ENCODE measurements at places on chromosomes 1 and 21.

DNA sequence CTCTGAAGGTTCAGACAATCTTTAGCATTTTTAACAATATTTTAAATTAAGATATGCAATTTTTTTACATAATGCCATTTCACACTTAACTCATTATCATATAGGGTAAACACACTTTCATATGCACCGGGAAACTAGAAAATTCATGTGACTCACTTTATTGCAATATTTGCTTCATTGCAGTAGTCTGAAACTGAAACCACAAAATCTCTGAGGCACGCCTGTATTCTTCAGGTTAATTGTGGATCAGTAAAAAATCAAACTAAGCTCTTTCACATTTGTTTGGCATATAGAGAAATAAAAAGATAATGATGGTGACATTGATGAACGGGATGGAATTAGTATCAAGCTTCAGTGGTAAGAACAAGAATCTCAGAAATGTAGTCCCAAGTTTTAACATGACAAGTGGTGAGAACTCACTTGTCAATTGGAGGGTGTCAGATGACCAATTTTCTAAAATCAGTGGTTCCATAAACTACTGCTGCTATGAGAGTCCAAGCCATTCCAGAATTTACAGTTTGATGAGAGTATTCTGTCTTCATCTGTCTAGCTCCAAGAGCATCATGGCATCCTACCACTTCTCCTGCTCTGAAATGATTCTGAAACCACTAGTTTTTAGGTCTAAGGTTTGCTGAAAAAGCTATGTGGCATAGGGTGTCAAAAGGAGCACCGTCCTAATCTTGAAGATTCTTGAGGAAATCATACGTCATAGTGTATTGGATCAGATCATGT lies 281.0 kb downstream of the PTPRC start:
- peak; percentile 78 for DNase-seq

- DNase-seq, result no peak
These were observed 2.1 kb upstream of the PM20D1 start for GRCh38 chr1:205851993-205852392.

GRCh38 chr1:237894131-237894530 lies 3.4 kb upstream of the ZP4 start:
- no peak for DNase-seq

- DNase-seq, result peak; percentile 85
These were observed 74.6 kb downstream of the DMRTA2 start for GRCh38 chr1:50348449-50349241.

DNA sequence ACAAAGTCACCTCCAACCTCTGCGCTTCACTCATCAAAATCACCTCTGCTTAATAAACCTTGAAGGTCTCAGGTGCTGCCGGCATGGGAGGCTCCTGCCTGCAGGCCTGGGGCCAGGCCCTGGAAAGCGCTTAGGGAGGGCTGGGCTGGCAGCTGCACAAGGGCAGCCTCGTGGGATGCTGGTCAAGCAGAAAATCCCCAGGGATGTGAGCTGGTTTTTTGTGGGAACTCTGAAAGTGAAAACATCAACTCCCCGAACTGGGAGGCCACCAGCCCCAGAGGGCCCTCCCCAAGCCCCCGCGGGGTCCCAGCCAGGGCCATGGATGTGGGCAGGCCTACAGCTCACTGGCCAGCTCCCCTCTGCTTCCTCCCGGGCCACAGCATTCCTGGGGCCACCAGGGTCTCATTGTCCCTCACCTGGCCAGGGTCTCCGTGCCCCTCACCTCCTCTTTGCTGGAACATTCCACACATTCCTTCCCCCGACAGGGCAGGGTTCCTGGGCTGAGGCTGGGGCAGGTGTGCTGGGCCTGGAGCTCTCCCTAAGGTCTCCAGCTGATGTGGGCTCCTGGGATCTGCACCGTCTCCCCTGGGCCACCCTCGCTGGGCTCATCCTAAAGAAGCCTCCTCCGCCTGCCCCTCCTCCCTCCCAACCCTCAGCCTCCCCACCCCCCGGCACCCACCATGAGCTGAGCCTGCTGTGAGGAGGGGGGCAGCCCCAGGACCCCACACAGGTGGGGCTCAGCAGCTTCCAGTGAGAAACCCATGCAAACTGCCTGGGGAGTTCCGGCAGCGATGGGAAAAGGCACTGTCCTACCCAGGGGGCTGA lies 36.0 kb upstream of the POFUT2 start:
- no peak for DNase-seq

DNA sequence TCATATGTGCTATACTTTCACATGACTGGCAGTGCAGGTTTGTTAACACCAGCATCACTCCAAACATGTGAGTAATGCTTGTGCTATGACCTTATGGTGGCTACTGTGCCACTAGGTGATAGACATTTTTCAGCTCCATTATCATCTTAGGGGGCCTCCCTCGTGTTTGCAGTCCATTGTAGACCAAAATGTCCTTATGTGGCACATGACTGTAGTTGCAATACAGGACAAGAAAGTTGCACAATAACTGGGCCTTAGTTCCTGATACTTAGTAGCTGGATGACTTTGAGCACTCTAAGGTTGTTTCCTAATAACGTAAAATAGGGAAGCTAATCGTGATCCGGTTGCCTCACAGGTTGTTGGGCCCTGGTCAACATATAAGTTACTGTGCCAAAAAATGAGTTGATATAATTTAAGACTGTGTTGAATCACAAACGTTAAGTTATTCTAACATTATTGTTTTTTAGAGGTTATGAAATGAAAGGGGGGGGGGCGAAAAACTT lies 511 bp upstream of the SNX27 start:
- peak; percentile 58 for DNase-seq

DNA sequence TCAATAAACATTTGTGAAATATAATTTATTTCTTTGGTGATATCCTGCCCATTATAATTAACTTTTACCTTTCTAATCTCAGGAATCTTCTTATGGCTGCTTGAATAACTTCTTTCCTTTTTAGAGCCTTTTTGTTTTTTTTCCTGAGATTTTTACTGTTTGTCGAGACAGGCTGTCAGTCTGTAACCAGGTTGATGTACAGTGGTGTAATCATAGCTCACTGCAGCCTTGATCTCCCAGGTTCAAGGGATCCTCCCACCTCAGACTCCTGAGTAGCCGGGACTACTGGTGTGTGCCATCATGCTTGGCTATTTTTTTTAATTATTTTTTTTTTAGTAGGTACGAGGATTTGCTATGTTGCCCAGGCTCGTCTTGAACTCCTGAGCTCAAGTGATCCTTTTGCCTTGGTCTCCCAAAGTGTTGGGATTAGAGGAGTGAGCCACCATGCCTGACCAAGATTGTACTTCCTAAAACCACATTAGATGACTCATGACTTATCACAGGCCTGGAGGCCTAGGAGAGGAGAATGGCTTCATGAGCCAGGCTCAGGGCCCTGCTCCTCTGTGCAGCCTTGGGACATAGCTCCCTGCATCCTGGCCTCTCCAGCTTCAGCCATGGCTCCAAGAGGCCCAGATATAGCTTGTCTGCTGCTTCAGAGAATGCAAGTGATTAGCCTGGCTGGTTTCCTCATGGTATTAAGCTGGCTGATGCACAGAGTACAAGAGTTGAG lies 48.6 kb downstream of the CTH start:
- DNase-seq, result no peak

- DNase-seq, result no peak
These were observed 65.3 kb downstream of the CD46 start for GRCh38 chr1:207817166-207817565.

DNA sequence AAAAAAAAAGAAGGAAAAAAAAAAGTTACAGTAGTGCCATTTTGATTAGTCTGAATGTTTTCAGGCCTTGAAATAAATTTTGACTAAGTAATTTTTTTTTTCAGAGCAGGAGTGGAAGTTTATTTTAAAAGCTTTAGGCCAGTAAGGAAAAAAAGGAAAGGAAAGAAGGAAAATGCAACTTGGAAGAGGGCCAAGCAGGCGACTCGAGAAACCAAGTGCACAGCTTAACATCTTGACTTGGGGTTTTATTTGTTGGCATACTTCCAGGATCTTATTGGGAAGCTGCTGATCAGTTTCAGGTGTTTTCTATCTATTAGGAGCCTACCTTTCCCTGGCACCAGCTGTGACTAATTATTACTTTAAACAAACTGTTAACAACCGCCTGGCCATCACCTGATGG lies 41.7 kb downstream of the ATF3 start:
- DNase-seq, result no peak

DNA sequence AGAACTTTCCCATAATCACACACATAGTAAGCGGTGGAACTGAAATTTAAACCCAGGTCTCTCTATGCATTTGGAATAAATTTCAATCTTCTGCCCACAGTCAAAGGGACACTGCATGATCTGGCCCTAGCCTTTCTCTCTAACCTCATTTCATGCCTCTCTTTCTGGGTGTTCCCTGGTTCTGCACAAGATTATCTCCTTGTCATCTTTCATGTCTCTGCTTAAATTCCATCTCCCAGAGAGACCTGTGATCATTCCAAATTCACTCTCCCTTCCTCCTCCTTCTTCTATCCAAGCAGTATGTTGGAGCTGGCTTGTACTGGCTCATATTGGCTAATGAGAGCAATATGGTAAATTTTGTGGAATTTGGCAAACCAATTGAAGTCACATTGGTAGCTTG lies 22.2 kb downstream of the ETV3L start:
- DNase-seq, result no peak

DNA sequence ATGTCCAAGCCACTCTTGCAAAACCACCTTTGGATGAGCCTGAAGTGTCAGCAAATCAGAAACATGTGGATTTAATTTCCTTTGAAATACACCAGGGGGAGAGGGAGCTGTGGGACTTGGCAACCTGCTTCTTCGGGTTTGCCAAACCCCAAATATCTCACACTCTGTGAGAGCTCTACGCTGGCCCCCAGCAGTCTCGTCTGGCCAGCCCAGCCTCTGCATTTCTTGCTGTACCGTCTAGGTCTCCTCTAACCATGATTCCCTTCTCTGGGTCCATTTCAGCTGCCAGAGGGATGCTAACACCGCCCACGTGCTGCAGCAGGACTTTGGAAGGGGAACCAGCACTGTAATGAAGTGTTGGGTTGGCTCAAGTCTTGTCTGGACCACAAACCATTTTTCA lies 114.6 kb downstream of the MRPS6 start:
- no peak for DNase-seq

- DNase-seq, result no peak
These were observed 2.4 kb downstream of the TFAP2E start for GRCh38 chr1:35575416-35575958.

GRCh38 chr1:182192966-182193365 lies 131.5 kb upstream of the ZNF648 start:
- no peak for DNase-seq

GRCh38 chr1:226656601-226657277 lies 82.3 kb downstream of the ITPKB start:
- DNase-seq, result peak; percentile 67

DNA sequence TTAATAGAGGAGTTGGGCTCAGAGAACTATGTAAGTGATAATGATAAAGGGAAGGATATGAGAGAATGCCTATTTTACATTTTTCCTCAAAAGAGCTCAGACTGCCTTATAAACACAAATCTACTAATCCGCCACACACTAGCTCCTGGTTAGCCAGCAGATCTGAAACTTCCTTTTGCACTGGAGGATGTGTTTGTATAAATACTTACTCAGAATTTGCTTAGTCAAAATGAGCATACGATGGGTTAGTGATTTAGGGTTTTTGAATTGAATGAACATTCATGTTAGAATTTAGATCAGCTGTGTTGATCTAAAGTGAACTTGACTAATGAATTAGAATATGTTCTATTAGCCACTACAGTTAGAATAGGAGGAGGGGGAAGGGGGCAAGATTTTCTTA lies 9.1 kb upstream of the IER5 start:
- DNase-seq, result no peak

GRCh38 chr1:43552813-43553212 lies 22.1 kb downstream of the PTPRF start:
- DNase-seq, result no peak

DNA sequence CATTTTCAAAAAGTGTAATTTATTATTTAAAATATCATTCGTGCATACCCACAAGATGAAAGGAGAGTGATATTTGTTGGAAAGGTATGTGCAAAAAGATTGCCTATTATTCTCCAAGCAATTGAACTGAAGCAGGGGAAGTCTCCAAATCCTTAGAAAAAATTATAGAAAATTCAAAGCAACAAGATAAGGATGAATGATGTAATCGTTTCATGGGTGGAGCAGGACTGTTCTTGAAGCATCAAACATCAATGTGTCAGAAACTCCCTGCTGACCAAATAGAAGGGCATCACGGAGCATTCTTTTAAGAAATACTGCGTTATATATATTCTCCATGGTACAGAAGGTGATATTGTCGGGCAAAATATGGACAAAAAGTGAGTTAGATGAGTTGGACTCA lies 87.9 kb upstream of the SPAG17 start:
- no peak for DNase-seq

DNA sequence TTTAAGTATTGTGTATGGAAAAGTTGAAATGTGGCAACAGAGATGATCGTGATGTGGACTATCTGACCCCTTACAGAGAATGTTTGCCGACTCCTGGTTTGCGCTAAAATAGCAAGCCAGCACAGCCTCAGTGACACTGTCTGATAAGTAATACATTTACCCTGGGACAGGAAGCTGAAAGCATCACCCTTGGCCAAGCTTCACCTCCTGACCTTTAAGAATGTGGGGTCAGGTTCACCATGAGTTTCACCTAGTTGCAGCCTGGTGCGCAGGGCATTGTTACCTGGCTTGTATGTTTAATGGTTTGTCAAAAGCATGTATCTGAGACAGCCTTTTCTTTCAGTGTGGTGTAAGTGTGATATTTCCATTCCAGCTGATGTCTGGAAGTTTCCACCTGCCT lies 29.2 kb downstream of the TRAF5 start:
- DNase-seq, result no peak

DNA sequence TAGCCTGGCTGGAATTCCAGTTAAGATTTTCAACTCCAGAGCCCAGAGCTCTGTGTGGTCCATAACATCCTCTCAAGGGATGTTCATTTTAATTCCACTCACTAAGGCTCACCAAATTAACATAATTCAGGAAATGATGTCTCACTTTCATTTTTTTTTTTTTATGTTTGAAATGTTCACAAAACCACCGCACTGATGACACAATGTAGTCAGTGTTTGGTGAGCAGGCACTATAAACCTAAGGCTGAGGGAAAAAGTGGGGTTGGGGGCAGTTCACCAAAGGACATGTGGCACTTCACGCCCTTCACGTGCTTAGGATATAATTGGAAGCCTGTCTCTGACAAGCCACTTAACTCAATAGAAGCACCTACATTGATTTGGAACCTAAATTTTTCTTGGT lies 177.3 kb upstream of the CAMK1G start:
- DNase-seq, result no peak

- DNase-seq, result no peak
These were observed 27.4 kb upstream of the KCNJ15 start for GRCh38 chr21:38229260-38229877.

GRCh38 chr1:246703581-246703980 lies 20.6 kb upstream of the SCCPDH start:
- no peak for DNase-seq

- DNase-seq, result no peak
These were observed 92.0 kb downstream of the CASZ1 start for GRCh38 chr1:10704368-10704882.

DNA sequence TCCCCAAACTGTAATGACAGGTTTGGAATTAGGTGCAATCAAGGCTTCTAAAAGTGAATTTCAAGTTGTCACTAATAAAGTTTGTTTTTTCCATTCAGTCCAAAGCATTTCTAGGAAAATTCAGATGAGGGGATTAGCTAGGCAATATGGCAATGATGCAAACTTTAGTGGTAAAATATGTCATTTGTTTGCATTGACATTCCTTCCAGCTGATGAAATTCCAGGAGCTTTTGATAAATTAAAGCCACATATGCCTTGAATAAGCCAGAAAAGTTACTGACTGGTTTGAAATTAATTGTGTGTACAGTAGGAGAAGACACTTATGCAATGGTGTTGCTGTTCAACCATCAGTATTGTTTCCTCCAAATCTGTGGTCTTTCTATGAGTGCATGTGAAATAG lies 57.8 kb downstream of the MROH9 start:
- no peak for DNase-seq
